T-helper 22 cell (primary cell): ENCODE measurements at places on chromosomes 6 and 20.

GRCh38 chr6:125203395-125203794, 49.8 kb downstream of the TPD52L1 start:
- no peak for DNase-seq

- DNase-seq, result no peak
Observed at GRCh38 chr6:107495196-107495643, 5.3 kb downstream of the SOBP start.

- no peak for DNase-seq
Observed at GRCh38 chr6:75124983-75125382, 80.9 kb downstream of the COL12A1 start.

GRCh38 chr6:82915666-82916065, 150.0 kb downstream of the UBE3D start:
- DNase-seq, result no peak

DNA sequence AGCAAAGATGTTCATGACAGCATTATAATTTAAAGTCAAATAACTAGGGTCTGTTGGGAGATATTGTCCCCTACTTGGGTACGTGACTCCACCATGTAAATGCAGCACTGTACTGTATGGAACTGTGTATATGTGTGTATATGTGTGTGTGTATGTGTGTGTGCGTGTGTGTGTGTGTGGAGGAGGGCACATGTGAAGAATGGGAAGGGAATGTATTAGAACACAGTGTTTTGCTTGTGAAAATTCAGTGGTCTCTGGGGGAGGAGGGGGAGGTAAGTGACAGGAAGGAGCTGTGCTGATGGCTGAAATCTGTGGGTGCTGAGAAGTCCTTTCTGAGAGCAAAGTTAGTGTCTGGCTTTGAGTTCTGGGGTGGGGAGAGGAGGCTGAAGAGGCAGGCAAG, 23.9 kb upstream of the VEGFA start:
- no peak for DNase-seq

DNA sequence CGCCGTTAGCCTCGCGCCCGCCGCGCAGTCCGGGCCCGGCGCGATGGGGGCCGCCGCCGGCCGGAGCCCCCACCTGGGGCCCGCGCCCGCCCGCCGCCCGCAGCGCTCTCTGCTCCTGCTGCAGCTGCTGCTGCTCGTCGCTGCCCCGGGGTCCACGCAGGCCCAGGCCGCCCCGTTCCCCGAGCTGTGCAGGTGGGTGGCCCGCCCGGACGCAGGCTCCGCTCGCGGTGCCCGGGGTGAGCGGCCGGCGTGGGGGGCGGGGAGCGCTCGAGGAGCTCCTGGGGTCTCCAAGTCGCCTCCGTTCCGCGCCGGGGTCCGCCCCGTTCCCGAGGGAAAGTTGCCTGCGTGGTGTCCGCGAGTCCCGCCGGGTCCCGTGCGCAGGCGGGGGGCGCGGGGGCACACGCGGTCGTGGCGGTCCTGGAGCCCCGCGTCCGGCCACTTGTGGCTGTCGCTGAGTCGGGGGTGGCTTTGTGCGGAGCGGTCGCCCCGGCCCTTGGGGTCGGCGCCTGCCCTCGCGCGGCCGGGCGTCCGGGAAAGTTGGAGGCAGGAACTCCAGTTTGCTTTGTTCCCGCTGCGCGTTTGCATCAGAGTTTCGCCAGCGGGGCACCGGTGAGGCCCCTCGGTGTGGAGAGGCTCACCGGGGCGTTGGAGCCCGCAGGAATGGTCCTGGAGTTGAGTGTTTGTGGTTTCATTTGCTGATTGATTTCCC, 476 bp downstream of the IGF2R start:
- DNase-seq, result no peak
